ENCODE measurements at places on chromosomes 16 and 17.
A peak's percentile ranks its signal among the peaks of the same experiment; 100 is the strongest.

GRCh38 chr17:65099941-65100315 is 37.2 kb upstream of the RGS9 start:
- peak; percentile 20 for DNase-seq

DNA sequence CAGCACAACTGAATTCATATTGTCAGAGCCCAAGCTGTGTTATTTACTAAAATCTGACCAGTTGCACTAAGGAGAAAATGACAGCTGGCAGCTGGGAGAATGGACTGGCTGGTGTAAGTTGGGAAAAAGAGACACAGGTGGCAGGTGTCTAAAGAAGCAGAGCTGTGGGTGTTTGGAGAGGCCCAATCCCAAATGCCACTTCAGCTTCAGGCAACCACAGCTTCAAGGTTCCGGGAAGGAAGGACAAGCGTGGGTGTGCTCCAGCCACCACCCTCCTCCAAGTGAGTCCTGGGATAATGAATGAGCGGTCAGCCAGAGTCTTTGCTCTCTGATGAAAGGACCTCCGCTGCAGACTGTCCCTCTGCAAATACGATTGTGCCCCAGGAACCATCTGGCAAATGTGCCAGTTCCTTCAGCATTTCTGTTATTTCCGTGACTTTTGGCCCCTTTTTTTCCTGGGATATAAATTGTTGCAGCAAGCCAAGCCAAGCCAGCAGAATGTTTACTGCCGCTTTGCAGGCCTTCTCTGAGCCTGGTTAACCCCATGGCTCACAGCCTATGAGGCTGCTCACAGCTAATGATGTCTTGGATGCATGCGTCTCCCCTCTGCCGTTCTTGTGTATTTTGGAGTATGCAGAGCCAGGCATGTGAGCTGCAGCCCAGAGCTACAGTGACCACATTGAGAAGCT is 9.5 kb upstream of the RHBDL3 start:
- no peak for DNase-seq

DNA sequence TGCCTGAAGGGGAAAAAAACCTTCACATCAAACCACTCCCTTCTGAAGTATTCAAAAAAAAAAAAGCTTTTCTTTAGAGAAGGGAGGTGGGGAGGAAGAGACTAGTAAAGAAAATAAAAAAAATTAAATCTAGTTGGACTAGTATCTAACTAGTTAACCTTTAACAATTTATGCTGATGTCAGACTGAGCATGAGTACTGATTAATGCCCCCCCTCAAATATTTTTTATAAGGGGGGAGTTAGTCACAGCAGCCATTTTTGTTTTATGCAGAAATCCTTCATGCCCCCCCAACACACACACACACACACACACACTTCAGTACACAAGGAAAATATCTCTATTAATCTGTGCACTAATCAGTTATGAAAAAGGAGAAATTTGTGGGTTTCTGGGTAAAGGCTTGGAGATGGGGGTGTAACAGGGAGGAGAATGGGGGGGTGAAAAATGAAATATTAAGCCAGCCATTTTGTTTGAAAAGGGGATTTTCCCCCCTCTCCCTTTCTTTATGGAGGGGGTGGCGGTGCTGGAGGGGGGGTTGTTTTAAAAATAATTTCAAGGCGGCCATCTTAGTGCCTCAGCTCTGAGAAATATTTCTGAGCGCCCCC is 4.7 kb upstream of the CHD3 start:
- no peak for DNase-seq

DNA sequence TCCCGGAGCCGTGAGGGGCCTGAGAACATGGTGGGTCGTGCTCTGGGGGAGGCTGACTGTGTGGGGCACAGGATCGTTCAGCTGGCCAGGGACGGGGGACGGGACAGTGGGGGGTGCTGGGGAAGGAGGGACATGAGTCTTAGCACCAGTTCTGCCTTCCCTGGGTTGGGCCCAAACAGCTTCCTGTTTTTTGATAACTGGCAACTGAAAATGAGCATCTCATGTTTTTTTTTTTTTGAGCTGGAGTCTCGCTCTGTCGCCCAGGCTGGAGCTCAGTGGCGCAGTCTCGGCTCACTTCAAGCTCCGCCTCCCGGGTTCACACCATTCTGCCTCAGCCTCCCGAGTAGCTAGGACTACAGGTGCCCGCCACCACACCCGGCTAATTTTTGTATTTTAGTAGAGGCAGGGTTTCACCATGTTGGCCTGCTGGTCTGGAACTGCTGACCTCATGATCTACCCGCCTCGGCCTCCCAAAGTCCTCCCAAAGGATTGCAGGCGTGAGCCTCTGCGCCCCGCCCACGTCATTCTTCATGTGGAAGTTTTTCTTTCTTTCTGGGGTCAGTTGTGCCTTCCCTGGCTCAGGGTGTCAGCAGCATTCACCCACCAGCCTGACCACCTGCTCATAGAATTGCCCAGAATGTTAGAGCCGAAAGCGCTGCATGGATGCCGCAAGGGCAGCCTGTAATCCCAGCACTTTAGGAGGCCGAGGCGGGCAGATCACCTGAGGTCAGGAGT is 6.4 kb downstream of the ASPSCR1 start:
- DNase-seq: no peak

- DNase-seq: no peak
These were observed 144.7 kb upstream of the SOX9 start for GRCh38 chr17:71976011-71976649.

DNA sequence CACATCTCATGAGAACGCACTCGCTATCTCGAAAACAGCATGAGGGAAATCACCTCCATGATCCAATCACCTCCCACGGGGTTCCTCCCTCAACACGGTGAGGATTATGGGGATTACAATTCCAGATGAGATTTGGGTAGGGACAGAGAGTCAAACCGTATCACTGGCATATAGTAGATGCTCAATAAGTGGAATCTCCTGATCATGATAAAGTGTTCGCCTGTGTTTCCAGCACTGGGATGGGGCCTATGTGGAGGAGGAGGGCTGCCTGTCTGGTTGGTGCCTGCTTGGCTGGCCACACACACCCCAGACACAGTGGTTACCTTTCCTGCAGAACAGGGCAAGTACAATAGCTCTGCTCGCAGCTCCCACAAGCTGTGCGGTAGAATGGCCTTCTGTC is 6.1 kb upstream of the MGAT5B start:
- DNase-seq: no peak

DNA sequence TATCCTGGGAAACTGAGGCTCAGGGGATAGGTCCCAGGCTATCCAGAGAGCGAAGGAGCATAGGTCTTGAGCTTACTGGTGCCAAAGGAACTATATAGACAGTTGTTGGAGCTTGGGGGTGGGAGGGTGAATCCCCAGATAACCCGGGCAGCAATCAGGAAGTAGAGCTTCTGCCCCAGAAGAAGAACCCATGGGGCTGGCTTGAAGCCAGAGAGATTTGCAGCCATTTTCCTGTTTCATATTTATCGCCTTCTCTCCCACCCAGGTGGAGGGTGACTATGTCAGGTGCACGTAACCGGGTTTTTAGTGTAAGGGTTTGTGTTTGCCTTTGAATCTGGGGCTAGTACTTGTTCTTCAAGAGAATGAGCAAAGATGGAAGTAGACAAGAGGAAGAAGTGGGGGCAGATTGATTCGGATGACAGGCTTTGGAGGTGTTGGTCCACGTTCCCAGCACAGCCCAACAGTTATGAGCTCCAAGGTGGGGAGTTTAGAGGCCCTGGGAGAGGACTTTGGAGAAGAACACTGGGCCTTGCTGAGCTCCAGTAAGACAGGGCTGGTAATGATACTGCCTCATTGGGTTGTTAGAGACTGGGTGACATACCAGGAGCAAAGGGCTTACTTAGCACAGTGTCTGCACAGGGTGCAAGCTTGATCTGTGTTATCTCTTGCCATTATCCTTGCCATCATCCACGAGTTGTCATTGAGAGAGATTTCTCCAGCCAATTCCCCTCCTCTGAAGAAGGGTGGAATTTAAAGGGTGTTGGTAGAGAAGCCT is 145.6 kb downstream of the CCDC182 start:
- no peak for DNase-seq

DNA sequence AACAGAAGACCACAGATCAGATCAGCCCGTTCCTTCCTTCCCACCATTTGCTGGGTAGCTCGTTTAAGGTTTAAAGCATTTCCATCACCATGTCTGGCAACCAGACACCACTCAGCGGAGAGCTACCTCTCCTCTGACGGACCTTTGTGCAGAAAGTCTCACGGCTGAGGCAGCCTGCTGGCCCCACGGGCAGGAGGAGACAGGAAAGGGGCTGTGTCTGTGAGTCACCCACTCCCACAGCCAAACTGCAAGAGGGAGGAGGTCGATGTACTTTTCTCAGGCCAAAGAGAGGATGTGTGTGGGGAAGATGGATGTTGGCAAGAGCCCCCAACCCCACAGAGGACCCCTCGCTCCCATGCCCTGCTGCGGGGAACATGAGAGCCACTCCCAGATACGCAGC is 92.1 kb downstream of the ZNF423 start:
- no peak for DNase-seq

DNA sequence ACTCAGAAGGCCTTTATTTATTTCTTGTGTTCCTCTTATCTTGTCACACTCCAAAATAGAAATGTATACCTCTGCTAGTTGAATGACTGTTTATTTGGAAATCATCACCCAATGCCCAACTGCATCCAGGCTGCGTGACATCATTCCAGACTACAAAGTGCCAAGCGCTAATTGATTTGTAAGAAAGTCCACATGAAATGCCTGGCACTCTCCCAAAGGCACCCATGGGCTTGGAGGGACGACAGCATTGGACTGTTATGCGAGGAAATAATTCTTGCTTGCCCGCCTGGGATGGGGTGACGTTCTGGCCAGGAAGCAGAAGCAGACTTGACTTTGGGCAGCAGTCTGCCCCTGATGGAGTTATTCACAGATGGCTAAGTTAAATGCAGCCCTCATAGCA is 165.9 kb downstream of the CDH13 start:
- DNase-seq: no peak

GRCh38 chr16:71867939-71868338 is 16.0 kb downstream of the ZNF821 start:
- DNase-seq: no peak

DNA sequence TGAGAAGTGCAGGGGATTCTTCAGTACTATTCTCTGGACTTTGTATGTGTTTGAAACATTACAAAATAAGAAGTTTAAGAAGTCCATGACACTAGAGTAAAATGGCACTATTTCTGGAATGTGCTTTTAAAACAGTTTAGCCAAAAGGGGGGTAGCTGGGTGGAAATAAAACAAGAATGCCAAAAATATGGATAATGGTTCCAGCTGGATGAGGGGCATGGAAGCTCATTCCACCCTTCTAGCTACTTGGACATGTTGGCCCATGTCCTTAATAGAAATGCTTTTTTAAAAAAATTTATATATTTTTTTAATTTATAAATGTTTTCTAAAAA is 13.1 kb downstream of the ZC3H7A start:
- no peak for DNase-seq

GRCh38 chr16:20388854-20389253 is 15.7 kb downstream of the PDILT start:
- DNase-seq: no peak
